ENCODE measurements at places on chromosomes 2 and 18.
A peak's percentile ranks its signal among the peaks of the same experiment; 100 is the strongest.

DNA sequence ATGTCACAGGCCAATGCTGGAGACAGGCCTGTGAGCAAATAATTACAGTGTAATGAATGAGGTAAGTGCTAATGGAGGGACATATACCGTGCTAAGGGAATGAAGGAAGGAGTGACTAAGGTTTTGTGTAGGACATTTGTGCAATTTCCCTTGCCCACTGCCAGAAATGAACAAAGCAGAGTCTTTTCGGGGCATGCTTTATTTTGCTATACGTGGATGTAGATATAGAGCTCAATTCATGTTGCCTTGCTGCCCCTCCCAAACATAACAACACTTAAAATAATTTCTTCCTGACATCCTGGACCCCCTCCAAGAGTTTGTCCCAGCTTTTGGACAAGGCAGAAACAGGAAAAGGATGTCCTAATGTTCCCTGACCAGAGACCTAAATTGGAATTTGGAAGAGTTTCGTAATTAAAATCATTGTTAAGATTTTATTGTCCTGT is 23.7 kb upstream of the CD28 start:
- DNase-seq, result no peak

DNA sequence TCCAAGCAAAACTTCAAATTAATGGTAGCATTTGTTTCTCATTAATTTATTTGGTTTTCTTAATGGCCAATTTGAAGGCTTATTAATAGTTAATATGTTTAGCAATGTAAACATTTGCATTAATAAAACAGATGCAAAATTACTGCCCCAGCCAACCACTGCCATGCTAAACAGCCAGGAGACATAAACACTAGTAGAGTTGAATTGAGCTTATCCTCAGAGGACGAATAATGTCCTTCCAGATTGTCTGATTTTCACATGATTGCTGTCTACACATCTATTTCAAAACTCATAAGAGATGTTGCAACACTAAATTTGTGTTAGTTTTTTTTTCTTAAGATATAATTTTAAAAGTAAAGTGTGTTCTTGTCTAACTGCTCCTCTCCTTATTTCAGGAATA is 128.5 kb downstream of the DCC start:
- no peak for DNase-seq

GRCh38 chr2:120845277-120845676 is 109.6 kb downstream of the GLI2 start:
- no peak for DNase-seq

DNA sequence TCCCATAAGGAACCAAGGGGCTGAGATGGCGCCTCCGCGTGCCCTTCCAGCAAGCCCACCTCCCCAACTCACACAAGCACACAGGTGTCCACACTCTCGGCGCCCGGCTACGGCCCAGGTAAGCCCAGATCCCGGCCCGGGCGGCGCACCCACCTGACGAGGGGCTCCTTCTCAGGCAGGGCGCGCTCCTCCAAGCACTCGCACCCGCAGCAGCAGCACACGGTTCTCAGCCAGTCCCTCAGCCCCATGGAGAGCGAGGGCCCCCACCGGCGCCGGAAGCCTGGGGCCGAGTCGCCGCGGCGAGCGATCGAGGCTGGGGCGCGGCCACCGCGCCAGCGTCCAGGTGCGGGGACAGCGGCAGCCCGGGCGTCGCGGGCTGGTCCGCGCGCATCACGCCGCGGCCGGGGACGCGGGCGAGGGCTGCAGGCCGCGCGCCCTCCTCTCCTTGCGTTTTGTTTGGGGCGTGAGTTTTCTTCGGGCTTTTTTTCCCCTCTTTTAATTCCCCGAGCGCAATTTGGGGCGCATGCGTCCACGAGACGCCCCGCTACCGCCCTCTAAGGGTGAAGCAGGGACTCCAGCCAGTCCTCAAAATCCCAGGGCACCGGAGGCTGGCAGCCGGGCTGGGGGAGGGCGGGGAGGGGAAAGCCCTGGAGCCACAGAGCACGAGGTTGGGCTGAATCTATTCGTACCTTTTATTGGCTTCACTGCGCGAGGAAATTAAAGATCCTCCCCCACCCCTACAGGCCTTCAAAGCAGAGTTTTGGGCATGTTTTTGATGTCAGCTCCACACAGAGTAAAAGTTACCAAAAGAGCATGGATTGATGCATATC is at the start of gene MREG:
MREG (minus strand) TSS at position 472 of the 830 bp plus-strand sequence; CDS start at position 248, 224 bp downstream.
- peak; percentile 83 for DNase-seq

GRCh38 chr18:6009756-6010155 is 114.4 kb upstream of the TMEM200C start:
- no peak for DNase-seq

- no peak for DNase-seq
Measured at GRCh38 chr2:131659168-131659572, 131.5 kb downstream of the CCDC74A start.

GRCh38 chr2:102514061-102514785 is 41.2 kb downstream of the SLC9A4 start:
- no peak for DNase-seq

DNA sequence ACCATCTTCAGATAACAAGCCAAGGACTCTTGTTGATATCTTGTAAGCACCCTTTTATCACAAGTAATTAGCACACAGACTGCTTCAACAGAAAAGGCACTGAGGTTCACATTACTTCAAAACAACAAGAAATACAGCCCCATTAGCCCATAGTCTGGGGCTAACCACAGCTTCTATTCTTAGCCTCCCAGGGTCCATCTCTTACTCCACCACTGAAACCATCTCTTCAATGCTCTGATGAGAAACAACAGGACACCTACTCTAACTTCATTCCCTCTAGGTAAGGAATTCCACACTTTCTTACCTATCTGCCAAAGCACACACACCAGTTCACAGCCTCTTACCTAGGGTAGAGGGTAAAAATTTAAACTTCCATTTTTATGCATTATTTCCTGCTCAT is 26.4 kb upstream of the CYTIP start:
- no peak for DNase-seq

DNA sequence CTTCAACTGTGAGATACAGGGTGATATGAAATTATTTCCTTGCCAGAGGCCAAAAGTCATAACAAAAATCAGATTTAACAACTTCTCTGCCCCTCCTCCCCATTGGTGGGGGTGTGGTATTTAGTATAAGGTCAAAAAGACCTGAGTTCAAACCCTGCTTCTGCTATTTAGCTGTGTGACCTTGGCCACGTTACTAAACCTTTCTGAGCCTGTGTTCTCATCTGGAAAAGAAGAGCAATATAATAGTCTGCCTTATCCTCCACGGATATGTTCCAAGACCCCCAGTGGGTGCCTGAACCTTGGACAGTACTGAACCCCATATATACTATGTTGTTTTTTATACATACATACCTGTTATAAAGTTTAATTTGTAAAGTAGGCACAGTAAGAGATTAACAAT is 3.7 kb downstream of the CDC42EP3 start:
- DNase-seq, result no peak

DNA sequence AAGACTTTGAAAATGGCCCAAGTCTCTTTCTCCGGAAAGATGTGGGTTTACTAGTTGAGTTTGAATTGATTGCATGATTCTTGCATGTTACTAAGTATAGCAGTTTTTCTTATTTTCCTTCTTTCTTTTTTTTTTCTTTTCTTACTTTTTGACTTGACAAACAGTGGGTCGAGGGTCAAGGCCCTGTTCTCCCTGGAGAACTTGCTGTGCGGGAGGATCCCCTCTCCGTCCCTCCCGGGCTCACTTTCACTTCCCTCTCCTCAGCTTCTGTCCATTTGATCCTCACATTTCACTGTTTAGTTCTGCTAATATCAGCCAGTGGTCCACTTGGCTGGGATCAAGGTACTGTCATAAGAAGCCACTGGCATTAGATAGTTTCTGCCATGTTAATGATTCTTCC is 767.4 kb downstream of the TDRD15 start:
- no peak for DNase-seq

- no peak for DNase-seq
Measured at GRCh38 chr2:29238497-29238896, 123.3 kb downstream of the CLIP4 start.

GRCh38 chr2:66981074-66981473 is 416.1 kb upstream of the ETAA1 start:
- DNase-seq, result no peak

DNA sequence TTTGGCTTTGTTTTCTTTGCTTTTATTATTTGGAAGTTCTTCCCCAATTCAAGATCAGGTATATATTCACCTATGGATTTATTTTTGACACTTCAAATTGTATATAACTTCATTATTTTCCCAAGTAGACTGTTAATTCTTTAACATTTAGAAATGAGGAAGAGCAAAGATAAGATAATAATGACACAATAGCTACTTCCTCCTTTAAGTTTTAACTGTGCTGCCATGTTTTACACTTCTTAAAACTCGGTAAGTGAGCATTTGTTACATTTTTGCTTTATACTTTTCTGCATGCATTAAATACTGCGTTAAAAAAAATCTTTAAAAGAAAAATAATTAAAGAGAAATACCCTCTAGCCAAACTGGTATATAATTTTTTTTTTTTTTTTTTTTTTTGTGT is 32.5 kb downstream of the SLC66A3 start:
- DNase-seq, result no peak

DNA sequence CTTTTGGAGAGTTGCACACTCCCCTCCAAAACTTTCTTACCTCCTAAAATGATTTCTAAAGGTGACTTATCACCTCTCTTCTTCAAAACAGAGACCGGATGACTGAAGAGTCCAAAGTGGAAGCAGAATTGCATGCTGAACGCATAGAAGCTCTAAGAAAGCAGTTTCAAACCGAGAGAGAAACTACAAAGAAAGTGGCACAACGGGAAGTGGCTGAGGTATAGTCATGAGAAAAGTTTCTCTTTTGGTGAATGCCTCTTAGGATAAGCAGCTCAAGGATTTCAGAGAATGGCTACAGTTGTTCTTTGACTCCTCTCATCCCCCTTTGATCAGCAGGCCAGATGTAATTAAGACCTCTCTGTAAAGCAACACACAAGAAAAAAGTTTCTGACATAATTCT is 73.6 kb downstream of the GTF3C3 start:
- DNase-seq, result no peak

DNA sequence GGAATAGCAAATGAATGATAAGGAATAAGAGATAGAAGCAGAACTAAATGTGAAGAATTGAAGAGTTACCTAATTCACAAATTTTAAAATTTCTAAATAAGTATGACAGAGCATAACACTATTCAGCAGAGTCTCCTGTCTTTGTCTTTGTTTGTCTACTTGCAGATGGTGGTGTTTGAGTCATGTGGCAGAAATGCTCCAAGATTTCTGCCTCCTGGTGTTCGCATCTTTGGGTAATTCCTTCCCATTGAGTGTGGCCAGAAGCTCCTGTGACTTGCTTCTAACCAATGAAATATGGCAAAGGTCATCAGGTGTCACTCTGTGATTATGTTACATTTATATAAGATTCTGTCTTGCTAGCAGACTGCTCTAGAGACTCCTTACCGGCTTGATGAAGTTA is 45.6 kb upstream of the GALNT3 start:
- no peak for DNase-seq

GRCh38 chr2:57733956-57734355 is 312.6 kb upstream of the VRK2 start:
- DNase-seq, result no peak

- no peak for DNase-seq
Measured at GRCh38 chr2:215843579-215843978, 169.8 kb downstream of the MREG start.

- DNase-seq, result no peak
Measured at GRCh38 chr2:170229125-170229524, 51.2 kb downstream of the MYO3B start.

- no peak for DNase-seq
Measured at GRCh38 chr18:33751613-33752221, 173.7 kb downstream of the ASXL3 start.

DNA sequence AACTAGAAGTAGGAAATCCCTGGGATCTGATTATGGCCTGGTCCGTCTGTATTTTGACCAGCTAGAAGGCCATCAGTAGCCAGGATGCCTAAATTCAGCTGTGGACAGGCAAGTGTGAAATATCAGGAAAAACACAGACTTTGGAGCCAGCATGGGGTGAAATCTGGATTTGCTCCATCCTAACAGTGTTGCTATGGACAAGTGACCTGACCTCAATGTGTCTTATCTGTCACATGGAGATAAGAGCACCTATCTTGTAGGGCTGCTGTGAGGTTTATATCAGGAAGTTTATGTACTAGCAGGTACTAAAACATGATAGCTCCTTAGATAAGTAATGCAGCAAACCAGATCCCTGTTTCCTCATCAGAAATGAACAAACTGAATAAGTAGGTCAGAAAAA is 460.4 kb downstream of the STK39 start:
- DNase-seq, result no peak

GRCh38 chr18:23504720-23505119 is 1.4 kb downstream of the RMC1 start:
- peak; percentile 46 for DNase-seq

GRCh38 chr2:65199891-65200290 is 27.7 kb upstream of the ACTR2 start:
- no peak for DNase-seq

GRCh38 chr2:52428224-52428623 is 1339.4 kb upstream of the CHAC2 start:
- DNase-seq, result no peak

DNA sequence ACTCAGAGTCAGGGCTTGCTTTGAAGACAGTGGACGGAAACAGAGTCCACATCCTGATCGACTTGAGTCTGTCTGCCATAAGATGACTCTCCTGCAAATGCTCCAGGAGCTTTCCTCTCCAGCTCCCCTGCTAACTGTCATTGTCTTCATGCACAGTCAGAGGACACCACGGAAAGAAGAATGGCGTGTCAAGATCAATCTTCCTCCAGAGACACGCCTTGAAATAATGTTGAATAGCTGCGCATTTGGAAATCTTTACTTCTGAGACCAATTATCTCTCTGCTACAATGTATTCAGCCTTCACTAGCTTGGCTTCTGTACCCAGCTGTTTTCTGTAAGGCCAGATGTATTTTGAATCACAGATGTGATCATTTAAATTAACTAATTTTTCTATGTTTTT is 457.2 kb downstream of the CDH2 start:
- no peak for DNase-seq

- no peak for DNase-seq
Measured at GRCh38 chr2:238569507-238570195, 142.9 kb downstream of the ASB1 start.

DNA sequence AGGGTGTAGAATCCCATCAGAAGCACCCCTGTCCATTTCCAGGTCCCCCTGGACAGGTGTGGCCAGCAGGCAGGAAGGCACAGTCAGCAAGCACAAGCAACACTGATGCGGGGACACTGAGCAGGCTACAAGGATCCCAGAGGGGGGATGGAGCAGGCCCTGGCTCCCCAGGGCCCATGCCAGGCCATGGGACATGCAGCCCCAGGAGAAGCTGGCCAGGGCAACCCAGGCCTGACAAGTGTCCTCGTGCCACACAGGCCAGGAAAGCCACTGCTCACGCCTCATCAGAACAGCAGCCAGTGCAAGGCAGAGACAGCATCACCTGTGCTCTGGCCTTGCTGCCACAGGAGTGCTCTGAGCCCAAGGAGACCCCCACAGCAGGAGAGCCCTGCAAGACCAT is 14.1 kb upstream of the GPC1 start:
- DNase-seq, result no peak

- DNase-seq, result no peak
Measured at GRCh38 chr18:74577019-74577418, 20.7 kb upstream of the ZNF407 start.

GRCh38 chr2:203808046-203808750 is 59.4 kb upstream of the CTLA4 start:
- DNase-seq, result no peak

GRCh38 chr2:191692502-191693115 is 14.7 kb downstream of the NABP1 start:
- no peak for DNase-seq

GRCh38 chr2:98892871-98893270 is 43.2 kb downstream of the CRACDL start:
- DNase-seq, result no peak

- no peak for DNase-seq
Measured at GRCh38 chr18:50933684-50934083, 34.2 kb upstream of the ELAC1 start.
